COLO829 (cell line): ENCODE measurements at places on chromosomes 3 and 15.

DNA sequence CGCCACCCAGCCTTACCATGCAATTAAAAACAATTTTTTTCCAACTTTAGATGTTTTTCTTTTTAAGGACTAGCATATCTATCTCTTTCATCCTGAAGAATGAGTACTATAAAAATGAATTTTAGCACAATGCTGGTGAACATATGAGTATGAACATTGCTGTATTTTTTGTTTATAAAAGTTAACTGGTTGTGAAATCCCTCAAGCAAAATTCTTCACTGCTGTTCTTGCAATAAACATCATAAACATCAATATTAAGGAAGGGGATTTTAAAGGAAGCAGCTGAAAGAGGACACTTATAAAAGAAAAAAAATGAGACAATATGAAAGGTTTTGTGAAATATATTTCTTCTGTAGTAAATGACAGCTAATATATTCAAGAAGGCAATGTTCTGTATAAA lies 3.0 kb downstream of the PLSCR4 start:
- no peak for DNase-seq

DNA sequence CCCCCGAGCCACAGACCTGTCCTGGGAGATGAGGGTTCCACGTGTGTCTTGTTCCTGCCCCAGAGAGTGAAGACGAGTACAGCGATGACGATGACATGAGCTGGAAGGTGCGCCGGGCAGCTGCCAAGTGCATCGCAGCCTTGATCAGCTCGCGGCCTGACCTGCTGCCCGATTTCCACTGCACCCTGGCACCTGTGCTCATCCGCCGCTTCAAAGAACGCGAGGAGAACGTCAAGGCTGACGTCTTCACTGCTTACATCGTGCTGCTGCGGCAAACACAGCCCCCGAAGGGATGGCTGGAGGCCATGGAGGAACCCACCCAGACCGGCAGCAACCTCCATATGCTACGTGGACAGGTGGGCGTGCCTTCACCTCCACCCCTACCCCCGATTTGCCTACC lies 18.6 kb downstream of the CAND2 start:
- no peak for DNase-seq

GRCh38 chr3:52202384-52203077 lies 4.6 kb downstream of the ALAS1 start:
- no peak for DNase-seq

DNA sequence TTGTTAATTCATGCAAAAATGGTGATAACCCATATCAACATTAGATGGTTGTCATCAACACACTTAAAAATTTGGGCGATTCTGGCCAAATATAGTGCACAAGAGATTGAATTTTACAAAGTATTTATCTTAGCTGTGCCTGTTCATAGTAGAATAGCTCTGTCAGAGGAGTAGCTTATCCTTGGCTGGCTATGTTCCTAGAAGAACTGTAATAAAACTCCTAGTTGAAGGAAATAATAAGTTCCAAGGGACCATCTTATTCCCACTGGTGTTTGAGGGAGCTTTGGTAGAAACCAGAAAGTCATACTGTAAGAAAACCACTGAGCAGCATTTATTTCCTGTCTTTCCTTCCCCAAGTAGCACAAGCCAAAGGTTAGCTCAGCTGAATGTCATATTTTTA lies 201.8 kb downstream of the GRM7 start:
- no peak for DNase-seq

DNA sequence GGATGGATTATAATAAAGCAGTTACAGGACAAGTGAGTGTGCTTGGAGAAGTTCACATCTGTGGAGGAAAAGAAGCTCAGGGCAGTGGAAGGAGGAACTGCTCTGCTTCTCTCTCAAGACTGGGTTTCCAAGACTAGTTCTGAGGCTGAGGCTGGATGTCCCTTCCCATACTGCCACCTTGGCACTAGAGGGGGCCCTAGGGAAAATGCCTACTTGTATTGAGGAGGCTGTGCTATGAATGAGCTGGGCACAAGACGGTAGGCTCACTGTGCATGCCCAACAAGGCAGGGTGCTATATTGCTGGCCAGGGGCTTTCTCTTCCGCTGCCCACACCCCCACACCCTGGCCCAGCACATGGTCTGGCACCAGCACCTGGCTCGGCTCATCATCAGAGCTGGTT lies 65.2 kb downstream of the SLCO2A1 start:
- no peak for DNase-seq

- DNase-seq, result no peak
Observed at GRCh38 chr3:157475921-157476414, 27.2 kb downstream of the VEPH1 start.

DNA sequence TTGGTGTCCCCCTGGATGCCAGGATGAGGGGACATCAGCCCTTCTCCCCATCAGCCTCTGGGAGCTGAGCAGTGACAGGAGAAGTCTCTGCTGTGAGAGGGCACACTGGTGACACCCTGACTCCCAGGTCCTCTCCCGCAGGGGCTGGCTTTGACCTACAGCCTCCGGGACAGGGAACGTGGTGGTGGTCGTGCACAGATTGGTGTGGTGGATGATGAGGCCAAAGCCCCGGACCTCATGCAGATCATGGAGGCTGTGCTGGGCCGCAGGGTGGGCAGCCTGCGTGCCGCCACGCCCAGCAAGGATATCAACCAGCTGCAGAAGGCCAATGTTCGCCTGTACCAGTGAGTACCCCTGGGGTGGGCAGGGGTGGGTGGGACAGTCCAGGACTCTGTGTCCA lies 6.8 kb downstream of the VILL start:
- DNase-seq, result no peak

GRCh38 chr3:48429317-48429959 lies 448 bp downstream of the PLXNB1 start:
- no peak for DNase-seq

GRCh38 chr3:97948351-97949109 lies 23.7 kb downstream of the RIOX2 start:
- no peak for DNase-seq

GRCh38 chr3:100163787-100164186 lies 49.5 kb upstream of the FILIP1L start:
- no peak for DNase-seq

DNA sequence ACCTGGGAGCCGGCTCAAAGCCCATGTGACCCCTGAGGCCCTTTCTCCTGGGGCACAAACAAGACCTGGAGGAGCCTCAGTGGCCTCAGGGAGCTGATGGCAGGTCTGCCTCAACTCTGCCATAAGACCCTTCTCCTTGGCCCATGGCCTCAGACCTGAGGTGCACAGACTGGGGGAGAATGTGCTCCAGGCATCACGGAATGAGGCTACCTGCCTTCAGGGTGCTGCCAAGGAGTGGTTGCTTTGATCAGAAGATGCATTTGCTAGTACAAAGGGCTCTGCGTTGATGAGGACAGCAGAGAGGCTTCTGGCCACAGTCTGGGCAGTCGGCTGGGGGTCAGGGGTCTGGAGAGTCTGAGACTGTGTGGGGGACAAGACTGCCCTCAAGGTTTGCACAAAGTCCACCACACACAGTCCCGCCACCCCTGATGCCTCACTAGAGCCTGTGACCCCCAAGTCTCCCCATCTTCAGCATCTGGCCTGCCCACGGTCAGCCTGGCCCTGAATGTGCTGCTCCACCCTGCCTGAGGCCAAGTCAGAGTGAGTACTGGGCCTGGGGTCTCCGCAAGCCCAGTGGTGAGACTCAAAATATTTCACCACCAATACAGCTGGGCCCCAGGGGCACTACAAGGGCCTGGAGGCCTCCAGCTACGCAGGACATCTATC lies 26.6 kb downstream of the ALDH1L1 start:
- no peak for DNase-seq

GRCh38 chr3:54309601-54310000 lies 187.2 kb downstream of the CACNA2D3 start:
- no peak for DNase-seq

- DNase-seq, result no peak
Observed at GRCh38 chr15:69906256-69907185, 191.2 kb downstream of the TLE3 start.

DNA sequence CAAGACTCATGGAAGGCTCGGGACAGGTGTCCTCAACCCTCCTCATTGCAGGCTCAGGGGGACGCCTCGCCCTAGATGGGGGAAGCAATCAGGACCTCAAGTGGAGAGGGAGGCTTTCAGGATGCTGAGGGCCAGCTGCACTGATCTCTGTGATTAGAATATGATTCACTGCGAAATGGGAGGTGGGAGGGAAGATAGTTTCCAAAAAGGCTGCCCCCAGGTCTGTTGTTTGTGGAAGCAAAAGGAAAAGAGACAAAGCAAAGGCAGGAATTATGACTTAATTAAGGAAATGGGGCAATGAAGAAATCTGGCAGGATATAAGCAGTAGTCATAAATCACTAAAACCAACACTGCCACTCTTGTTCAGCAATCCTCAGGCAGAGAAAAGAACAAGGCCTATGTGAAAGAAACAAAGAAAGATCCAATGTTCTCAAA lies 85.6 kb upstream of the ABHD17C start:
- peak; percentile 83 for DNase-seq

GRCh38 chr15:69161878-69162213 lies 1.4 kb downstream of the GLCE start:
- DNase-seq, result no peak

DNA sequence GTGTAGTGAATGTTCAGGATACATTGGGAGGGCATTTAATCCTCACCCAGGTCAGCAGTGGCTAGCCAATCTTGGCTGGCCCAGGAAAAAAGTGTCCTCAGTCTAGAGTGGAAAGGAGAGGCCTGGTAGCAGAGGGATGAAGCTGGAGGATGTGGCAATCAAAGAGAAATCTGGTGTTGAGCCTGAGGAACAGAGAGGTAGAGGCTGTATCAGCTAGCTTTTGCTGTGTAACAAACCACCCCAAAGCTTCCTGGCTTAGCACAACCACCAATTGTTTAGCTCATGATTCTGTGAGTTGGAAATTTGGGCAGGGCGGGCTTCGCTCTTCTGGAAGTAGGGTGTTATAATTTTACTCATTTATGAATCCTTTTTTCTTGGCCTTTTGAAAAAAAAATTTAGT lies 49.8 kb upstream of the PRR23E start:
- DNase-seq, result no peak

DNA sequence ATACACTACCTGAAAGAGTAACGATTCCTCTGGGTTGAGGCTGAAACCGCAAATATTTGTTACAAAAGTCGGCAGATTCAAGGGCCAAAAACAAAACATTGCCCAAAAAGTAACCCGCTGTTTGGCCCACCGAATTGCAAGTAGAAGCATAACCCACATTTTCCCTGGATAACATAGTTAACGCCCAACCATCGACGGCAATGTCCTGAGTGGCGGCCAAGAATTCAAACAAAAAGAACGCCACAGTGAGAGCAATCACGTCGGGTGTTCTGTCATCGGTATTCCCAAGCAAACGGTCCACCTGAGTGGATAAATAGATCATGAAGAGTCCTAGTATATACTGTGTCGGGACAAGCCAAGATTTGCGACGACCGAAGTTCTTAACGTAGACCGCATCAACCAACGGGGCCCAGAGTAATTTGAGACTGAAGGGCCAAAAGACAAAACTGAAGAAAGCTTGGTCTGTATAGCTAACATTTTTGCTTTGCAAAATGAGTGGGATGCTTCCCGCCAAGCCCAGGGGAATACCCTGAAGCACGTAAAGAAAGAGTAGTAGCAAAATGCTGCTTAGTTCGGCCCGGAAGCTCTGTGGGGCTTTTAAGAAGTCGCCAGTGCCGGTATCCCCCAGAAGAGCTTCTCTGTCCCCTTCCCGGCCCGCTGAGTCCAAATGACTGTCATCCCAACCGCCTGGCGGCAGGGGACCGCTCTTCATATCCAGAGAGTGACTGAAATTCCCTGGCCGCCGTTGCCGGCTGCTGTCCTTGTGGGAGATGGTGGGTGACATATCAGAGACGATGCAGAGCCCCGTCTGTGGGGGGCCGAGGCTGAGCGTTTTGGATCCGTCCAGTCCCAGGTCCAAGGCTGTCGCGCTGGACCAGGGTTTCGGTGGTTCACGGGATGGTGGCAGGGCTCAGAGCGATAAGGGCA lies 750 bp downstream of the SLC33A1 start:
- no peak for DNase-seq

- DNase-seq, result no peak
Observed at GRCh38 chr3:66449411-66449974, 51.3 kb downstream of the LRIG1 start.

GRCh38 chr3:7242303-7242635 lies 381.4 kb downstream of the GRM7 start:
- no peak for DNase-seq

GRCh38 chr15:92226020-92226612 lies 167.6 kb upstream of the ST8SIA2 start:
- DNase-seq, result peak; percentile 38

- DNase-seq, result no peak
Observed at GRCh38 chr3:102514241-102514640, 79.4 kb downstream of the ZPLD1 start.

DNA sequence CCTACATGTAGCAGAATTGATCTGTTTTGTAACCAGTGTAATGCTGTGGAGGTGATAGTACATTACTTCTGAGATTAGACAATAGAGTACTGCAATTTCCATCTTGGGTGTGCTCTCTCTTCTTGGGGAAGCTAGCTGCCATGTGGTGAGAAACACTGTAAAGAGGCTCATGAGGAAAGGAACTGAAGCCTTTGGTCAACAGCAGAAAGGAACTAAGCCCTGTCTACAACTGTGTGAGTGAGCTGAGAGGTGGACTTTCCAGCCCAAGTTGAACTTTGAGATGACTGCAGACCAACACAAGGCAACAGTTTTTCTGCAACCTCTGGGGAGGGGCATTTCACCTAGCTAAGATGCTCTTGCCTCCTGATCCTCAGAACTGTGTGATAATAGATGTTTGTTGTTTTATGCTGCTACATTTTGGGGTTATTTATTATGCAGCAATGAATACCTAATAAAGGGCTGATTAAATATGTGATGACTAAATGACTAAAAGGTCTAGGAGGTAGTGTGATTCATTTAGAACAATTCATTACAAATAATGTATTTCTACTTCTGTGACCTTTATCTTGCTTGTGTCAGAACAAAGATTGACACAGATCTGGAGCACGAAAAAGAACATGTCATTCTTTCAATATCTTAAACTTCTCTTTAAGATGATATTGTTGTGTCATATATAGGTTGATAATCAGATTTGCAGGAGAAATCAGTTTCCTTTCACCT lies 121.6 kb upstream of the THRB start:
- no peak for DNase-seq

GRCh38 chr15:85374831-85375230 lies 5.6 kb upstream of the AKAP13 start:
- DNase-seq, result no peak

DNA sequence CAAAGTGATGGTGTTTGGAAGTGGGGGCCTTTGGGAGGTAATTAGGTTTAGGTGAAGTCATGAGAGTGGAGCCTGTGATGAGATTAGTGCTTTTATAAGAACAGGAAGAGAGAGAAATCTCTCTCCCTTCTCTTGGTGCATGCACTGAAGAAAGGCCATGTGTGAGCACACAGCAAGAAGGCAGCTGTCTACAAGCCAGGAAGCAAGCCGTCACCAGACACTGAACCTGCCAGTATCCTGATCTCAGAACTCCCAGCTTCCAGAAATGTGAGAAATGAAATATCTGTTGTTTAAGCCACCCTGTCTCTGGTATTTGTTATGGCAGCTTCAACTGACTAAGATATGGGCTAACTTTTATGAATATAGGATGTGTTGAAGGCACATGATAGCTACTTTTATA lies 72.6 kb downstream of the REC114 start:
- no peak for DNase-seq
